ENCODE measurements at places on chromosomes 16 and 17.

DNA sequence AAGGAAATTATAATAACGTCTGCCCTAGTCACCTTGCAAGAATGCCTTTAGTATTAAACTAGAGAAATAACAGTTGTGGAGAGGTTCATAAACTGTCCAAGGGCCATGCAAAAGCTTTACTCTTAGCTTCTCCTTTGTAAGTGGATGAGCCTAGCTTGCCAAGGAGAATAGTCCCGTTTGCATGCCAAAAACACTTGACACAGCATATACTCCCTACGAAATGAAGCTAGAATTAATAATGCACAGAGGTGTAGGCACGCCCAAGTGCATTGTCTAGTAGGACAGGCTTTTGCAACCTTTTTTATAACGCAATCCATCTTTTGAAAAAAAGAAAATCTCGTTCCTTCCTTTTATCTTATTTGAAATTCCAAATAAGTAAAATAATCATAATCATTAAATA is 12.8 kb upstream of the CDRT4 start:
- peaks cover 6% of the 10 kb centered on the region for H3K36me3 ChIP-seq
- H3K4me3 ChIP-seq, result no peak overlapping the region
- no peaks in the 10 kb centered on the region for H3K4me1 ChIP-seq
- H3K27me3 ChIP-seq, result no peaks in the 10 kb centered on the region
- H3K27ac ChIP-seq, result no peak overlapping the region
- no peak for DNase-seq

DNA sequence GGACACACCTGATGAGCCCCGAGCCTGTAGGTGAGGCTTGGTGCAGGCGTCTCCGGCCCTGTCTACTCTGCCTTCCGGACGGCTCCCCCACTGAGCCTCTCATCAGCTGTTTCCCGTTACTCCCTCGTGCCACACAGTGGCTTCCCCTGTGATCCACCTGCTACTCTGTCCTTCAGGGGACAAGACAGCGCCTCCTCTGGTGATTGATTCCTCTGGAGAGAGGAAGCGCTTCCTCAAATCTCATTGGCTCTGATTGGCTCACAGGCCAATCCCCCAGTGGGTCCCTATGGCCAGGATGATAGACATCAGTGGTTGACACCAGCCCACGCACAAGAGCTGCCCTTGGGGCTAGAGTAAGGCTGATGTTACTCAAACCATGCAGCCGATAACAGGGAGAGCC is 24.0 kb downstream of the RNF213 start:
- no peak overlapping the region for H3K27ac ChIP-seq
- no peaks in the 10 kb centered on the region for H3K27me3 ChIP-seq
- H3K4me3 ChIP-seq, result no peak overlapping the region
- no peak for DNase-seq
- H3K4me1 ChIP-seq, result peaks cover 8% of the 10 kb centered on the region
- H3K36me3 ChIP-seq, result peaks cover 21% of the 10 kb centered on the region

DNA sequence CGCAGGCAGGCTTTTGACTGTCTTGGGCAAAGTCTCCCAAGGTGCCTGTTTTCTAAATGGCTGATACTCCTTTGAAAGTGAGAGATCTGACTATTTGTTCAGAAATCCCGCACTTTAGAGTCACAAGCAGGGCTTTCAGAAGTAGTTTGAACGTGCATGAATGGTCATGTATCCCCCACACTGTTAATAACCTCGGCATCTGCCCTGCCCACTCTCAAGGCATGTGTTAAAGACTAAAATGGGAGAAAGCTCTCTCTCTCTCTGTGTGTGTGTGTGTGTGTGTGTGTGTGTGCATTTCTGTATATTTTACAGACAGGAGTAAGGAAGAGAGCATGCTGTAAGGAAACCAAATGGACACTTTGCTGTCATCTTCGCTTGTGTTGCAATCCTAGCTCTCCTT is 163.7 kb downstream of the MAF start:
- no peak for DNase-seq
- H3K36me3 ChIP-seq, result no peaks in the 10 kb centered on the region
- no peak overlapping the region for H3K27ac ChIP-seq
- no peaks in the 10 kb centered on the region for H3K4me1 ChIP-seq

- no peaks in the 10 kb centered on the region for H3K27me3 ChIP-seq
- DNase-seq, result no peak
- peak overlapping the region; percentile 54 for H3K27ac ChIP-seq
- H3K4me1 ChIP-seq, result peaks cover 21% of the 10 kb centered on the region
- H3K4me3 ChIP-seq, result peak overlapping the region; percentile 95
Measured at GRCh38 chr17:40124279-40125141, 2.7 kb downstream of the MSL1 start.

DNA sequence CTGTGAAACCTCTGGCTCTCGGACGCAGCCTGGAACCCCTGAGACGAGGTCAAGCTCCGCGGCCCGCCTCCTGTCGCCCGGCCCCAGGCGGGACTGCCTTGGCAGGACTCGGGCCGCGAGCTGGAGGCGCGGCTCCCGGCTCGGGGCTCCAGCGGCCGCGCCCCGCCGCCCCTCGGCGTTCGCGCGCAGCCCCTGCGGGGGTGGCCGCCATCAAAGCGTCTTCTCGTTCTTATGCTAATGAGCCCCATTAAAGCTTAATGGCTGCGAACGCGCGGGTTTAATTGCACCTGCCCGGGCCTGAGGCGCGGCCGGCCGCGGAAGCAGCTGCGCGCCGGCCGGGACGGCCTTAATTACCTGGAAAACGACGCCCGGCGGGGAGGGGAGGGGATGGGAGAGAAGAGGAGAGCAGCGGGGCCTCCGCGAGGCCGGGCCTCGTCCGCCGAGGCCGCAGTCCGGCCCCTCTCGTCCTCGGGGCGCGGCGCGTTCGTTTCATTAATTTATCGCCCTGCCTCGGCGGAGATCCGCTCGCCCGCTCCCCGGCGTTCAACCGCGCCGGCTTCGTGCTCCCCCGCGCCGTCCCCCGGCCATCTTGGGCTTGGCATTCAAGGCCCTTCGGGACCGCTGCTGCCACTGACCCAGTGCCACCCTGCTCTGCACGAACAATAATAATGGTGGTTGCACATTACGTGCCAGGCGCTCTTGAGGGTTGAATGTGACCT is 19.2 kb downstream of the RAI1 start:
- H3K4me1 ChIP-seq, result peaks cover 22% of the 10 kb centered on the region
- no peak for DNase-seq
- H3K4me3 ChIP-seq, result peak overlapping the region; percentile 68
- no peaks in the 10 kb centered on the region for H3K36me3 ChIP-seq

DNA sequence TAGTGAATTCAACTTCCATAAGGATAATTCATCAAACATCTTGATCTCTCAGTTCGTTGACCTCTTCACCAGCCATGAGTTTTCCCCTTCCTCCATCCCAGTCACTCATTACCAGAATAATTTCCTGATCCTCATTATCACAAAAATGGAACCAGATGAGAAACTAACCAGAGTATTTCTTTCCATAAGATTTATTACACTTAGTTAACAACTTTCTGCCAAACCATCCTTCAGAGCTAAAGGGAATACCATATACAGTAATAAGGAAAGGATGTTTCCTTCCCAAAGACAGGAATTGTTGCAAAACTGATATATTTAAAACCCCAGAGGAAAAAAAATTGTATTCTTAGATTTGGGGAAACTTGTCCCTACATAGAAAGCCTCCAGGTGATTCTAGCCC is 8.6 kb downstream of the KRTAP29-1 start:
- no peaks in the 10 kb centered on the region for H3K36me3 ChIP-seq
- DNase-seq, result no peak
- H3K27me3 ChIP-seq, result peaks cover 14% of the 10 kb centered on the region
- H3K4me3 ChIP-seq, result no peak overlapping the region
- no peak overlapping the region for H3K27ac ChIP-seq

DNA sequence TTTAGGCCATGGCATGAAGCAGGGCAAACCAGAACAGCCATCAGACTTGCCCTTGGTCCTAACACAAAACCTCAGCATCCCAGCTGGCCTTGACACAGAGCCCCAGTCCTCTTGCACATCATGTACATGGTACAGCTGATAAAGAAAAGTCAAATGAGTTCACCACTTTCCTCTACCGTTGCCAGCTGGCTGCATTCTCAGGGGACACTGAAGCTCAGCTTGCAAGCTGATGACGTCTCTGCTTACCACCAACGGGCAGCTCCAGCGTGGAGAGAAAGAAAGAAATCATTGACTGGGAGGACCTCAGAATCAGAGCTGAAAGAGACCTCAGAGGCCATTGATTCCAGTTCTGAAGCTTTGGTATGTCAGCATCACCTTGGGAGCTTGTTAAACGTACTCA is 80.7 kb upstream of the CES5A start:
- H3K4me3 ChIP-seq, result no peak overlapping the region
- H3K27me3 ChIP-seq, result peaks cover 6% of the 10 kb centered on the region
- H3K27ac ChIP-seq, result no peak overlapping the region

GRCh38 chr17:10053782-10054540 is 144.4 kb downstream of the GAS7 start:
- peaks cover 4% of the 10 kb centered on the region for H3K27me3 ChIP-seq
- DNase-seq, result no peak
- no peak overlapping the region for H3K4me3 ChIP-seq
- no peak overlapping the region for H3K27ac ChIP-seq

DNA sequence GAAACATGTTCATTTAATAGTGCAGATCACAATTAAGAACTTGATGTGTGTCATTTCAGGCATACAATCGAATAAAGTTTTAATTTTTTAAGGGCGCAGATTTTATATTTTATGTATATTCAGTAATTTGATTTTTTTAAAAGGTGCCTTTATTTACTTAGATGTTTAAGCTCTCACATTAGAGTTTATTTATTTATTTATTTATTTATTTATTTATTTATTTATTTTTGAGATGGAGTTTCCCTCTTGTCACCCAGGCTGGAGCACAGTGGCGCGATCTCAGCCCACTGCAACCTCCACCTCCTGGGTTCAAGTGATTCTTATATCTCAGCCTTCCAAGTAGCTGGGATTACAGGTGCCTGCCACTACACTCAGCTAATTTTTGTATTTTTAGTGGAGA is 3.8 kb downstream of the B4GALNT2 start:
- H3K27me3 ChIP-seq, result peaks cover 11% of the 10 kb centered on the region
- H3K27ac ChIP-seq, result no peak overlapping the region
- no peak for DNase-seq
- peaks cover 4% of the 10 kb centered on the region for H3K4me1 ChIP-seq
- no peak overlapping the region for H3K4me3 ChIP-seq

- no peak overlapping the region for H3K27ac ChIP-seq
- H3K4me1 ChIP-seq, result no peaks in the 10 kb centered on the region
- H3K36me3 ChIP-seq, result peaks cover 3% of the 10 kb centered on the region
- H3K4me3 ChIP-seq, result no peak overlapping the region
Measured at GRCh38 chr16:56688762-56689161, 6.5 kb downstream of the MT1X start.

- DNase-seq, result no peak
- peak overlapping the region; percentile 55 for H3K27ac ChIP-seq
- H3K4me1 ChIP-seq, result peaks cover 34% of the 10 kb centered on the region
- H3K27me3 ChIP-seq, result no peaks in the 10 kb centered on the region
- H3K36me3 ChIP-seq, result peaks cover 6% of the 10 kb centered on the region
Measured at GRCh38 chr16:17347624-17348023, 123.1 kb downstream of the XYLT1 start.

- DNase-seq, result no peak
- H3K36me3 ChIP-seq, result no peaks in the 10 kb centered on the region
- H3K27ac ChIP-seq, result no peak overlapping the region
- no peaks in the 10 kb centered on the region for H3K27me3 ChIP-seq
Measured at GRCh38 chr17:69743091-69743490, 328.6 kb downstream of the MAP2K6 start.

DNA sequence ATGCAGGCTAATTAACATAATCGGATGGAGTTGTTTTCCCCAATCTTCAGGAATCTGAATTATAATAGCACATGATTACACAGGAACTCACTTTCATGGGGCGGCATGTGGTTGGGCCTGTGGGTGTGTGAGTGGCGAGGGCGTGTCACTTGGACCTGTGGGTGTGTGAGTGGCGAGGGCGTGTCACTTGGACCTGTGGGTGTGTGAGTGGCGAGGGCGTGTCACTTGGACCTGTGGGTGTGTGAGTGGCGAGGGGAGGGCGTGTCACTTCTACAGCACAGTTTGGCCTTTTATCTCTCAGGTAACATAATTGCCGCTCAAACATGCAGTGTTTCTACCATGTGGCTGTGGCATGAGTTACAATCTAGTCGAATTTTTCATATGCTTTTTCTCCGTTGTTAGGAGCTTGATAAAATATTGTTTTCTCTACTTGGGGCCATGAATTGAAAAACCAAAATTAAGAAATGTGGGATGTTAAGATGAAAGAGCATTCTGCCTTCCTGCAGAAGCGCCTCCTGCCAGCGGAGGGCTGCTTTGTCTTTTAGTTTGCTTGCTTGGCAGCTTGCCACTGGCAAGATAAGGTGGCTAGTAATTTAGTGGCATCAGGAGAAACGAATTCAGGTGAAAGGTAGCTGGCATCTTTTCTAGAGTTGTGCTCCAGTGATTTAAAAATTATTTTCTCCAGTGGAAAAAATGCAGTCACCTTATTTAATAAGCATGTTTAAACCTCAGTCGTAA is 36.2 kb downstream of the USP10 start:
- peaks cover 11% of the 10 kb centered on the region for H3K4me1 ChIP-seq
- no peak overlapping the region for H3K27ac ChIP-seq
- H3K27me3 ChIP-seq, result no peaks in the 10 kb centered on the region
- no peak for DNase-seq
- H3K36me3 ChIP-seq, result peaks cover 4% of the 10 kb centered on the region

DNA sequence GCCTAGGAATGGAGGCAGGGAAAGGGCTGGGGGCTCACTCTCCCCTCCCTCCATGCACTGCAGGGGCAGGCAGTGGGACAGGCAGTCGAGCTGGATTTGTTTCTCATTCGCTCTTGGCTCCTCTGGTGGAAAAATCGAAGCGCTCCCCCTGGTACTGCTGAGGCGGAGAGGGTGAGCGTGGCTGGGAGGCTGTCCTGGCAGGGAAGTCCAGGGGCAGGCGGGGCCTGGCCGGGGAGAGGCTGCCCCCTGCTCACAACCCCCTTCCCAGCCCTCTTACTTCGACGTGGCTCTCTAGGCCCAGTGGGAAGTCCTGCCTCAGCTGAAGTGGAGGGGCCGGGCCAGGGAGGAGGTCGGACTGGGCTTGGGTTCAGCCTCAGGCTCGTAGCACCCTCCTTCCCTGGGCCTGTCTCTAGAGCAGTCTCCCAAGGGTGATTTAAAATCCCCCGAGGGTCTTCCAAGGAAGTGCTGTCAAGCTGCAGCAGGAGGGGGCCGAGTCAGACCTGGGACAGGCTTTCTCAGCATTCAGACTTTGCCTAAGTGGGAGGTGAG is 16.5 kb upstream of the TMEM92 start:
- DNase-seq, result no peak
- H3K27ac ChIP-seq, result no peak overlapping the region
- H3K36me3 ChIP-seq, result no peaks in the 10 kb centered on the region

GRCh38 chr16:86597880-86598606 is 19.7 kb downstream of the FOXL1 start:
- DNase-seq, result no peak
- no peak overlapping the region for H3K4me3 ChIP-seq
- no peak overlapping the region for H3K27ac ChIP-seq
- no peaks in the 10 kb centered on the region for H3K4me1 ChIP-seq
- H3K36me3 ChIP-seq, result no peaks in the 10 kb centered on the region
- H3K27me3 ChIP-seq, result peaks cover 18% of the 10 kb centered on the region

GRCh38 chr17:3923466-3924190 is 7.4 kb upstream of the P2RX1 start:
- H3K4me3 ChIP-seq, result no peak overlapping the region
- peaks cover 30% of the 10 kb centered on the region for H3K4me1 ChIP-seq
- H3K36me3 ChIP-seq, result peaks cover 10% of the 10 kb centered on the region
- H3K27me3 ChIP-seq, result no peaks in the 10 kb centered on the region

- no peaks in the 10 kb centered on the region for H3K36me3 ChIP-seq
- H3K27ac ChIP-seq, result peak overlapping the region; percentile 46
Measured at GRCh38 chr17:59331929-59332748, 684 bp downstream of the YPEL2 start.

Data from memory B cell (primary cell).